Skin of body (tissue), 3 donors: ENCODE measurements at places on chromosomes 4 and X. TPM values are rescaled to one million over a fixed set of nuclear protein-coding genes. Genes with fewer than 3 reads are reported as not detected.

Gene GYPE
- 2.6 TPM for total RNA-seq

Gene IL21
- not detected for total RNA-seq

Gene NFKB1
- 36.2 TPM for total RNA-seq

Gene MID1
- 21.9 TPM for total RNA-seq

Gene AGA
- 17.2 TPM for total RNA-seq

Gene DDIT4L
- total RNA-seq = 8.5 TPM
